ENCODE measurements at places on chromosomes 4 and X.
A peak's percentile ranks its signal among the peaks of the same experiment; 100 is the strongest.

- no peak for DNase-seq
Observed at GRCh38 chrX:155632431-155633100, 19.8 kb upstream of the TMLHE start.

GRCh38 chr4:107478327-107478980, 241.6 kb downstream of the PAPSS1 start:
- DNase-seq, result no peak

DNA sequence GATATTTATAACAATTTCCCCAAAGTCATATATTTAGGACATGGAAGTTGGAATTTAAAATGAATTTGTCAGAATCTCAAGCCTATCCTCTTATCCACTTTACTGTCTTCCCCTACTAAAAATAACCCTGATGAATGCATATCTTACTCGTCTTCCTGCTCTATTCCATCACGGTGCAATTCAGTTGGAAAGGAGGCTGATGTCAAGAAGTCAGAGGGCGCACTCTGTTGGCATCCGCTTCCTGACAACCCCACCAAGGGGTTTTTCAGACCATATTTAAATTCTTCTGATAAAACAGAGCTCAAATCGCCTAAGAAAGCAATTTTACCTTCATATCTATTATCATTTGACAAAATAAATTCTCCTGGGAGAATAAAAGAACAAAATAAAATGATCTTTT, 233.5 kb downstream of the ARHGAP24 start:
- DNase-seq, result no peak

DNA sequence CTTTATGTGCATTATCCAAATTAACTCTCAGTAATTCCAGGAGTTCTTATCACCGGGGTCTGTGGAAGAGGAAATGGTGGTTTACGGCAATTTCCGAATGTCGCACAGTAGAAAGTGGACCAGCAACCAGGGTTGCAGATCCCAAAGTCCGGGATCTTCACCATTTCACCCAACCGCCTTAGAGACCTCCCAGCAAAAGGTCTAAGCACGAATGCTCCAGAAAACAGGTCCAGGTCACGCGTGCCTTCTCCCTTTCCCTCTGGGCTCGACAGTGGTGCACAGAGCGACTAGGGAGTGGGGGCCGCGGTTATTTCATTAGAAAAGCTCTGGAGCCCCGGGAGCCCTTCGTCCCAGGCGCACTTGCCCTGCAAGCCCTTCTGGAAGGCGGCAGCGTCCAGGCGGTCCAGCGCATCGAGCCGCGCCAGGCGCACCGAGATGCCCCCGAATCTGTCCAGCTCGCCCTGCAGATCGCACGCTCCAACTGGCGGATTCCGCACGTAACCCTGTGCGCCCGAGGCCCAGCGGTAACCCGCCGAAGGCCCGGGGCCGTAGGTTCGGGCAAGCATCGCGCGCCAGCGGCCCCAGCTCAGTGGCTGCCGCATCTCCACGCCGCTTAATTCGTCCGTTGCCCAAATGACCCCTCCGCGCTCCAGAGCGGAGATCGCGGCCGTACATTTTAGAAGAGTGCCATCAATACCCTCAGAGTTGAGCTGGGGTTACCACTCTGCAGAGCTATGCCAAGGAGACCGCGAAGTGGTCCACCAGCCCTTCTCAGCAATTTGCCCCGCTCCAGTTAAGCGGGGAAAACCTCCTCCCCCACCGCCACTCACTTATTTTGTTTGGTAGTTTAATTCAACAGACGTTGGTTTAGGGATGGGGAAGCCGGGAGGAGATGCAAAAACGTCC, at the start of gene NUDT6:
Gene NUDT6 (minus strand): TSS at position 627 of the 906 bp plus-strand sequence. CDS start 25 bp downstream, at position 602.
- DNase-seq, result peak; percentile 59

- DNase-seq, result no peak
Observed at GRCh38 chr4:3639613-3640586, 107.7 kb upstream of the LRPAP1 start.

DNA sequence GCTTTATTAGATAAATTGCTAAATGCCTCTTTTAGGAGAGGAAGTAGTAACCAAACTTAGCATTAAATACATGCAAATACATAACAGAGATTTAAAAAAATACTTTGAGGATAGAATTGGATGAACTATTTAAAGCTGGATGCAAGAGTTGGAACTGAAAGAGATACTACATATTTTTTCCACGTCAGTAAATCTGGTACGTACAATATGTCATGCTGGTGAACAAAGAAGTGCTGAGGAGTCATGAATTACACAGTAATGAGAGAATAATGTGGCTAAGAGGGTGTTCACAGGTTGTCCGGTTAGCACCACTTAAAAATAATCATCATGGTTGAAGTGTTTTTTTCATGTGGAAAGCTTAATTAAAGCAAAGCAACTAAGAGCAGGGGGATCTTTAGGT, 184.1 kb upstream of the FRMPD4 start:
- no peak for DNase-seq

All from hypothalamus (tissue), 51 donors.